Activated CD4-positive, alpha-beta T cell treated with anti-CD3 and anti-CD28 coated beads, Interleukin-2, amount 50 U/mL, for 4 hours (primary cell): ENCODE measurements at places on chromosomes 12 and 14.

DNA sequence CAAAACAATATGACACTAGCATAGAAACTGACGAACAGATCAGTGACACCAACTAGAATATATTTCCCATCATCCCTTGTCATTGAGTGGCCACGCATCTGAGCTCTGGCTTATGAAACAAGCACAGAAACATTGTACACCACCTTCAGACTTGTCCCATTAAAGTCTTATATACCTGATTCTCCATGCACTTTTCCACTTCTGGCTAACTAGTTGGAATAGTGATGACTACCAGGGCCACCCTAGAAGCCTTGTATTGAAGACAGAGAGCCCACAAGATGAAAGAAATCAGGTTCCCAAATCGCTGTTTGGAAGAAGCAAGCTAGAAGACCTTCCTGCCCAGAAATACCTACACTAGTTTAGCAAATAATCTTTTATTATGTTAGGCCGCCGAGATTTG lies 99.7 kb upstream of the PPM1H start:
- DNase-seq = no peak

- no peak for DNase-seq
These were observed 602 bp downstream of the APEX1 start for GRCh38 chr14:20455355-20456300.

- no peak for DNase-seq
These were observed 15.5 kb upstream of the PHLDA1 start for GRCh38 chr12:76047060-76047459.

DNA sequence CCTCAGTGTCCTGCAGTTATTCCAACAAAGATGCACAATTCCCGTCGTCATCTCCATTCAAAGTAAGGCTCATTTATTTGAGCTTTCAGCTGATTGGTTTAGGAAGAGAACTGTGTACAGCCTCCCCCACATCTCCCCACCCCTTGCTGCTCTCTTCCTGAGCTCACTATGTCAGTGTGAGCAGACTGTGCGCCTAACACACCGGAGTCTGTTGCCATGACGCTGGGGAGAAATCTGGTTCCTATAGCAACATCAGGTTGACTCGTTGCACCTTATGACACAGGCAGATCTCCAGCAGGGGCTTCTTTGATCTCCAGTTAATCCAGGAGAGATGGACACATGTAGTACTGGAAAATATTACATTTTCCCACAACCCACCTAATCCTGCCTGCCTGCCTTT lies 319.4 kb downstream of the CACNA1C start:
- no peak for DNase-seq

DNA sequence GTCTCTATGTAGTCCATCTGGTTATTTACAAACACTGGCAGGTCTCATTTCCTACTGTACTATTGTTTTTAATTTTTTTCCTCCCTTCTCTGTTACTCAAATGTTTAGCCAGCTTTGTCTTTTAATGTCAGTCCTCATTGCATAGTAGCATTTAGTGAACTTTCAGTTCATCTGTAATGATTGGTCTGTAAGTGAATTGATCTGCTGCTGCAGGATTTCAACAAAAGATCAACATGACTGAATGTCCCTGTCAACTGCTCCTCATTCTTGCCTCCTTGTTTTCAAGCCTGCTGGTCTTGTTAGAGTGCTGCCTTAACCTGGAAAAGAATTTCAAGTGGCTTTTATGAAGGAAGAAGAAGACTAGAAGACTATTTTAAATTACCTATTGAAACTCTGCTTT lies 19.3 kb upstream of the AVPR1A start:
- no peak for DNase-seq

DNA sequence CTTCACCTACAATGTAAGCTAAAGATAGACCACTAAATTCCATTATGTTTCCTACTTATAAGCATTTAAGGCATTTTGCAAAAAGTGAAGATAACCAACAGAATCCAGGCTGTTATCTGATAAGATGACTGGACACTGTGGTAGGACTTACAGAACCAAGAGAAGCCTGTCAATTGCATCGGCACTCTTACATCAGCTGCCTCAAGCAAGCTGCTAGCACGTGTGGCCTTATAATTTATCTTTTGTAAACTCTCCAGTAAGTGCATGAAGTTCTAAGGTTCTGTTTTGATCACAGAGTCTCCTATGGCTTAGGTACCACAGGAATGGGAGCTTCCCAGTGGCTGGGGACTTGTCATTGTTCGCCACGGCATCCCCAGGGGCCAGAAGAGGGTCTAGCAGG lies 88.7 kb downstream of the TRAFD1 start:
- no peak for DNase-seq

- DNase-seq = no peak
These were observed 64.7 kb downstream of the TMCC3 start for GRCh38 chr12:94585626-94586025.

DNA sequence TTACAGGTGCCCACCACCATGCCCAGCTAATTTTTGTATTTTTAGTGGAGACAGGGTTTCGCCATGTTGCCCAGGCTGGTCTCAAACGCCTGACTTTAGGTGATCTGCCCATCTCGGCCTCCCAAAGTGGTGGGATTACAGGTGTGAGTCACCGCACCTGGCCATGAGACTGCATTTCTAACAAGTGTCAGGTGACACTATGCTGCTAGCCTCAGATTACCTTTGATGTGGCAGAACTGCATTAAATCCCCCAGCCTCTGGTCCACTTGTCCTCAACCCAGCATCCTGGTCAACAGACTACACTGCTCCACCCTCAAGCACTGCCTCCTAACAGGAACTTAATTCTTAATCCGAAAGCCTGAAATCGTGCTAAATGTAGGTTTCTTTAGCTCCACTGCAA lies 13.1 kb downstream of the LGMN start:
- no peak for DNase-seq

- DNase-seq = no peak
These were observed 307.3 kb downstream of the TMEM117 start for GRCh38 chr12:44143175-44143574.

DNA sequence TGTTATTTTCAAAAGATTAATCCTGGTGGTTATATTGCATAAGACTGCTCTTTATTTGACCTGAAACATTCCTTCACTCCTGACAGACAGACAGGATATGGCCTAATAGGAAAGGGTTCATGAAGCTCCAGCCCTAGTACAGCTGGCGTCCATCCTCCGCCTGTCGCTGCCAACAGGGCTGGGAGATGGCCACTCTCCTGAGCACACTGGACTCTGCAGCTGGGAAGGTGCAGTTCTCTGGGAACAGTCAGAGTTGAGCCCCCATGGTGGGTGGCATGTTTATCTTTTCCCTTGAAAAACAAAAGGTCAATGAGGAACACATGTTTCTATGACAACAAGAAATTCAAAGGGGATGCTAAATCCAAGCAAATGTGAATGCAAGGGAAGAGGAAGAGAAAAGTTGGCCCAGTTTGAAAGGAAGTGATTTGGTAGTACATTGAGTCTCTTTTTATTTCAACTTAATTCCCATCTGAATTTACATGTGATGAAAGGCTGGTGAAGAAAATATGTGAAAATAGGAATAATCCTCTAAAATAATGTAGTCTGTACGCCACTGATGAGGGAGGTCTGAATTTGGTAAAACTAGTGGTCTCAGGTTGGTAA lies 89.9 kb upstream of the DCN start:
- DNase-seq = no peak

DNA sequence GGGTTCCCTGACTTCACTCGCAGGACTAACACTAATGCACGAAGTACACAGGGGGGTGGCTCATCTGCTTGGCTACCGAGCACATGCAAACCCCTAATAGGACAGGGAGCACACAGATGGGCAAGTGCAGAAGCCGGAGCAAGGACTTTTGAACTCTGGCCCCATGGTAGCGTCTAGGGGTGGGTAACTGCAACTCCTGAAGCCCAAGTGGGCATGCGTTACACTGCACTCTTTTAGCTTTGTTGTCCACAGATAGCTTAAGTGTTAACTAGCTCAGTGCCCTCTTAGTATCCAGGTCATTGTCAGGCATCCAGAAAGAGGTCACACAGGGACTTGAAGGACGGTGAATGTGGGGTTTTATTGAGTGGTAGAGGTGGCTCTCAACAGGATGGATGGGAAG lies 3.0 kb upstream of the BLTP3B start:
- DNase-seq = no peak

DNA sequence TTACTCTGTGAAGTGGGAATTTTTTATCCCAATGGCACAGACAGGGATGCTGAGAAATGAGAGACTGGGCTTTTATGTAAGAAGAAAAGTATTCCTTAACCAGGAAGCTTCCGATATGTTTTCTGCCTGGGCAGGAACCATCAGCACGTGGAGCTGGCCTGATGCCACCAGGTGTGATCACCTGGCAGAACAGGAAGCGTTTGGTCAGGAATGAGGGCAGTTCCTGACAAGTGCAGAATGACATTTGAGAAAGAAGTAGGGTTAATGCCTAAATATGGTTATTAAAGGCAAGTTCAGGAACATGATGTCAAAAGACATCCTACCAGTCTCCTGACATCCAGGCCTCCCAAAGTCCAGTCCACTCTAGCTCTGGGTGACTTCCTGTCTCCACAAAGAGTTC lies 210.3 kb downstream of the NUAK1 start:
- no peak for DNase-seq

DNA sequence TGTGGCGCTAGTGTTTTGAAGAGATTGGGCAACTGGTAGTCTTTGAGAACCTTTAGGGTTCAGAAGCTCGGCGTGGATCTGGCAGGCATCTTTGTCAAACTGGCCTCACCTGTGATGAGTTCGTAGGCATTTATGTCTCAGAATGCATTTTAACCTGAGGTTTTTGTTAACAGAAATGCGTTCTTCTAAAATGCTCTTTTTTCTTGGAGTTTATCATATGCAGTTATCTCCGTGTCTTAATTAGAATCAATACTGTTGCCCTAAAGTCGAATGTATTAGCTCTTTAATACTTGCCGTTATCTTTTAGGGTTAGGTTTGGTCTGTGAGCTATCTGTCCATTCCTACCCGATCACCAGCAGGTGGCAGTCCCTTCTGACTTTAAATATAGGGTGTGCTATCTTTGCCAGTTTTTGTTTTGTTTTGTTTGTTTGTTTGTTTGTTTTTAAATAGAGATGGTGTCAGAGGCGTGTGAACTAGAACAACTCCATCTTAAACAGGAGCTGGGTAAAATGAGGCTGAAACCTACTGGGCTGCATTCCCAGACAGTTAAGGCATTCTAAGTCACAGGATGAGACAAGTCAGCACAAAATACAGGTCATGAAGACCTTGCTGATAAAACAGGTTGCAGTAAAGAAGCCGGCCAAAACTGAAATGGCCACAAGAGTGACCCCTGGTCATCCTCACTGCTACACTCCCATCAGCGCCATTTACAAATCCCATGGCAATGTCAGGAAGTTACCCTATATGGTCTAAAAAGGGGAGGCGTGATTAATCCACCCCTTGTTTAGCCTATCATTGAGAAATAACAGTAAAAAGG lies 1.4 kb downstream of the ATF1 start:
- peak; percentile 43 for DNase-seq

GRCh38 chr12:11727133-11727664 lies 77.7 kb downstream of the ETV6 start:
- DNase-seq = peak; percentile 49

DNA sequence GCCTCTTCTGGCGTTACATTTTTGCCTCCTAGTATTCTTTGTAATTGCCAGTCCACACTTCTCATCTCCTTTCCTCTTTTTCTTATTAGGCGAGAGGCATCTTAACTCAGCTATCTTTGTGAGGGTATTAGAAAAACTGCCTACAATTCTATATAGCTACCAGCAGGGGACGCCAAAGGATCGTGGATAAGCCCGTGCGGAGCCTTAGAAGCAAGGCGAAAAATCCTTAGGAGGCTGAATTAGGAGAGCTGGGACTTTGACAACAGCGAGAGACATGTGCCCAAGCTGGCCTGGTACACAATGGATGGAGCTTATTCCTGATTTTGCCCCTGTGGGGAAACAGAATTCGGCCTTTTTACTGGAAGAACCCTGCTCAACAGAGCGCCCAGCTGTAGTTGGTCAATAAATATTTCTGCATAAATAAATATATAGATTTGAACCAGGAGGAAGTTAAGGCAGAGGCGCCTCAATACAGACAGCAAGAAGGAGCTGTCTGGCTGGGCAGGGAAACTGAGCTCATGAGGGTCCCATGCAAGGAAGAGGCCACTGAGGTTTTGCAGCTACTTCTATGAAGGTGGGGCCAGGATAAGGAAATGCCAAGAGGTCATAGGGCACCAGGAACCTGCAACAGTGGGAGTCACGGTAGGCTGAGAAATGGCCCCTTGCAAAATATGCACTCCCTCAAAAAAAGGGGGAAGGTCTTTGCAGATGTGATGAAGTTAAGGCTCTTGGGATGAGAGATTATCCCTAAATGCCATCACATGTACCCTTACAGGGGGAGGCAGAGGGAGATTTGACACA lies 14.6 kb upstream of the RBM19 start:
- DNase-seq = no peak

DNA sequence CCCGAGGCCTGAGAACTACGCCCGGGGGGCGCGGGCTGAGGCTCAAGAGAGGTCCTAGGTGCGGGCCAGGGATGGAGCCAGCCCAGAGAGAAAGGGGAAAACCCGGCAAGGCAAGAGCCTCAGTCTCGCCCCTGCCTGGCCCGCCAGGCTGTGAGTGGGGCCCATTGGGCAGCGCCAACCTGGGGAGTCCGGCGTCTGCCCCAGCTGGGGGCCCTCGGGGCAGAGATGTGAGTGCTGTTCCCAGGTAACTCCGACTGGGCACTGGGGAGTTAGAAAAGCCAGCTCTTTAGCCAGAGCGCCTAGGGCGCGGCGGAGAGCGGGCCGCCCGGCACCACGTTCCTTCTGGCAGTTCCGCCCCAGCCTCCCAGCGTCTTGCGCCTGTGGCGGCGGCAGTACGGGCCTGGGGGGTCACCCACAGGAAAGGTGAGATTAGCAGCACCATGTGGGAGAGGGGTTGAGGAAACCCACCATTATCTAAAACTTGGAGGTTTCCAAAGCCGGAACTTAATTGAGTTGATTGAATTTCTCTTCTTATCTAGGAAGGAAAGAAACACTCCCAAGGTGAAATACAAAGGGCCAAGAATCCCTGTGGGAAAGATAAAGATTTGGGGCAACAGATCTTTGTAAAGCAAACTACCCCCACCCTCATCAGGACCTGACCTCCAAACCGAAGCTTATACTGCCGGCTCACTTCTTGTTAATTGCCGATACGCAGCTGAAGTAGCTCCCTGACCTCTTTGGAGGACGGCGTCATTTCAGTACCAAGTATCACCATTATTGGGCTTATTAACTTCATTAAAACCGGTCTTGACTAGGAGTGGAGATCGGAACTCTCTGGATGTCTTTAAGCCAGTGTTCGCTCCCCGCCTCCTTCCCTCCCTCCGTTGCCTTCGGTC lies 11.6 kb downstream of the OTX2 start:
- DNase-seq = no peak

GRCh38 chr14:51395361-51395849 lies 155.4 kb downstream of the TMX1 start:
- DNase-seq = no peak

DNA sequence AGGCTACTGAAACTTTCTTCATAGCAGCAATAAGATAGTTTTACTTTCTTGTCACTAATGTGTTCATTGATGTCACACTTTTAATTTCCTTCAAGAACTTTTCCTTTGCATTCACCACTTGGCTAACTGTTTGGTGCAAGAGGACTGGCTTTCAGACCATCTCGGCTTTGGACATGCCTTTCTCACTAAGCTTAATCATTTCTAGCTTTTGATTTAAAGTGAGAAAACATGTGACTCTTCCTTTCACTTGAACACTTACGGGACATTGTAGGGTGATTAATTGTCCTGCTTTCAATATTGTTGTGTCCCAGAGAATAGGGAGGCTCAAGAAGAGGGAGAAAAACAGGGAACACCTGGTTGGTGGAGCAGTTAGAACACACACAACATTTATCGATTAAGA lies 41.9 kb downstream of the IFNG start:
- no peak for DNase-seq

GRCh38 chr12:67155863-67156262 lies 113.3 kb upstream of the CAND1 start:
- DNase-seq = no peak

- no peak for DNase-seq
These were observed 55.8 kb upstream of the LRIG3 start for GRCh38 chr12:58976146-58976545.
